ENCODE measurements at places on chromosomes 7 and 10.
A peak's percentile ranks its signal among the peaks of the same experiment; 100 is the strongest.

DNA sequence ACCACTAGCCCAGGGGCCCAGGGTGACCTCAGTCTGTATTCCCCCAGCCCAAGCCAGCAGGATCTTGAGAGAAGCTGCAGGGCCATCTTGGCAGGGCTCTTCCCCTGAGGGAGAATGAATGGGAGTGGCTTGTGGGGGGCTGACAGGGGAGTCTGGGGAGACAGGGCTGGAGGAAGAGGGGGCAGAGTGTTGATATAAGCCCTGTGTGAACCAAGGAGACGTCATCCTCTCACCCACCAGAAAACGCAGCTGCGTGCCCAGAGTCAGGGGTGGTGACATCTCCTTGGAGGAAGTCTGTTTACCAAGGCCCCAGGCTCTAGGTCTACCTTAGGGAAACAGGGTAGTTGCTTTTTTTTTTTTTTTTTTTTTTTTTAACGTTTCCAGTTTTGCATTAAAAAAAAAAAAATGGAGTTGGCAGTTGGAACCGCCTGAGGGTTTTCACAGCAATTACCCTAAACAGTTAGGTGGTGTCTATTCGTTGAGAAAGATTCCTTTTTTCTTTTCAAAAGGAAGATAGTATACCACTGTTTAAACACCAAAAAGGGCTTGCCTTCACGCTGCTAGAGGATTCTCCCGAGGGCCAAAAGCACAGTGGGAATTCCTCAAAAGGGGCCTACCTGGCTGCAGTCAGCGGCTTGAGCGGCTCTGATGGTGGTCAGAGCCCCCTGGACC, 113.8 kb downstream of the PRPF18 start:
- DNase-seq: no peak

- no peak for DNase-seq
These were observed 5.2 kb downstream of the MRPS24 start for GRCh38 chr7:43864126-43864525.

GRCh38 chr7:109256762-109257560, 687.3 kb downstream of the DNAJB9 start:
- DNase-seq: no peak

DNA sequence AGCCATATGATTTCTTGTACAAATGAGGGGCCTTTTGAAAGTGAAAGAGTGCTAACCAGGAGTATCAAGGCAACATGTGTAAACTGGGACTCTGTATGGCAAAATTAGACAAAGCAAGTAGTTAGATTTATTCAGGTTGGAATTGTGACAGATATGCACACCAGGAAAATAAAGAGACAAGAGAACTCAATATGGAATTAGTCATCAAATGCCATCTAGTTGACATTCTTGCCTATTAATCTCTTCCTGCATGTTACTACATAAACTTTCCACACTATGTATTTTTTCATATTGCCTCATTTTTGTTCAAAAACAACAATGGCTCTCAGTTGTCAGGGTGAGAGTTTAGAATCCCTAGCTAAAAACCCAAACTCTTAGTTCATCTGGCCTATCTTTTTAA, 799.0 kb downstream of the NRG3 start:
- DNase-seq: no peak

DNA sequence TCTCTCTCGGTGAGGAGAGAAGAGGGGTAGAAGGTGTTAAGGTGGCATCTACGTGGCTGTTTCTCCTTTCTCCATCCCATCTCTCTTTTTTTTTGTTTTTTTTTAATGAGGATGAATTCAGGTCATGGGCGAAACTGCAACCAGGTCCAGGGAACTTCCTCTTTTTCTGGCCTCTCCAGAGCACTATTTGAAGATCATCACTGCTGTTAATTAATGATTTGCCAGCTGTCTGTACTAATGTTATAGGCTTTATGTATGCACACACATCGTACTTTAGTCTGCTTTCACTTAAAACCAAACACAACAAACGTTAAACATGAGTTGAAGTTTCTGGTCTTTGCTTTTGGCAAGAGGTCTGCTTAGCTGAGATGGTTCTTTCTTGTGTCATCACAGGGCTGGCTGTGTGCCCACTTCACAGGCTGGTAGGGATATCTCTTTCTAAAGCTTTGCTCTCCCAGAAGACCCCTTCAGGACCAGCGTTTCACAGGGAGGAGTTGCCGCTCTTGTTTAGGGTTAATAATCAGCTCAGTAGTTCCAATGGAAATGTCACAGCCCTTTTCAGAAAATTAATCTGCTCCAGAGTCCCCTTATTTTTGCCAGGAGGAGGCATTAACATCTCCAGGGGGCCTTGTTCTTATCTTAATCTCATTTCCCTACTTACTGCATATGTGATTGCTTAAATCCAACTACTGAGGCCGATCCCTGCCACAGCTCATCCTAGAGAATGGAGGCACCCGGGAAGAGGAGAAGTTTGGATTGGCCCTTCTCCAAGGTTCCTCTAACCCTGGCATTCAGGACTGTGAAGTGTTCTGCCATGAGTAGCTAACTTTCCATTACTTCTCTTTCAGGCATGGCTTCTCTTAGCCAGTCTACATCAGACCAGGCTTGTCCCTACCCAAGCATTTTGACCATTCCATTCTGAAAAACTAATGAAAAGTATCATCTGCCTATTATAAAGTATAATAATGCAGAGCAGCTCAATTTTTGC, 273.9 kb upstream of the NFE2L3 start:
- DNase-seq: no peak

- no peak for DNase-seq
These were observed 1196.9 kb downstream of the SORCS3 start for GRCh38 chr10:105837951-105838350.

- DNase-seq: no peak
These were observed 74.4 kb downstream of the SEPTIN7 start for GRCh38 chr7:35875292-35875691.

- no peak for DNase-seq
These were observed 75.2 kb downstream of the WAPL start for GRCh38 chr10:86446440-86446839.

DNA sequence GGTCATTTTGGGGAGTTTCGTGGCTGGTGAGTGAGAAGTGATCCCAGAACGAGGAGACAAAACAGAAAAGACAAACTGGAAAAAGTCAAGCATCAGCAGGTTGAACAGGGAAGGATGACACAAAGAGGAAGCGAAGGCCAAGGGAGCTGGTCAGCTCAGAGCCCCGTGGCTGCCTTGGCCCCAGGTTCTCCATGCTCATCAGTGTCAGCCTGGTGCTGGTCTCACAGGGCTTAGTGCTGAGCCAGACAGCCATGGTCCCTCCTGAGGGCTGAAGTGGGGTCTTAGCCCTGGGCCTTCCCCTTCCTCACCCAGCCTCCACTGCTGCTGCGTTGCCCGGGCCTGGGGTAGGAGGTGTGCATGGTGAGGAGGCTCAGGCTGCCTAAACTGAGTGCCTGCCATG, 183.6 kb downstream of the PFKFB3 start:
- DNase-seq: no peak

DNA sequence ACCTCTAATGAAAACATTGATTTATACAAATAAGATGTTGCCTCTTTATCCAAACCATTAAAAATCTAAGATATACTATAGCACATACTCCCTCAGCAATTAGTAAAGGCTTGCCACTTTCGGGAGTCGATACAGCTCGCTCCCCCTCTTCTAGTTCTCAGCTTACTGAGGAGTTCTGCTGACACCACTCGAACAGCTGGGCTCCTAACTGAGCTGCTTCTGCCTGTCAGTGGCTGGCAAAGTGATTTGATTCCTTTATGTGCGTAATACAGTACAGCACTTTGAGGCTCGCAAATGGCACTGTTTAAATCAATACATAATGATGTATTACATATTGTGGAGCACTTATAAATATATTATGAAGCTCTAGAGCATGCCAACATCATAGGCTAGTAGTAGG, 241.8 kb downstream of the CREB5 start:
- DNase-seq: no peak

GRCh38 chr7:75971961-75972763, 22.2 kb downstream of the TMEM120A start:
- DNase-seq: no peak

DNA sequence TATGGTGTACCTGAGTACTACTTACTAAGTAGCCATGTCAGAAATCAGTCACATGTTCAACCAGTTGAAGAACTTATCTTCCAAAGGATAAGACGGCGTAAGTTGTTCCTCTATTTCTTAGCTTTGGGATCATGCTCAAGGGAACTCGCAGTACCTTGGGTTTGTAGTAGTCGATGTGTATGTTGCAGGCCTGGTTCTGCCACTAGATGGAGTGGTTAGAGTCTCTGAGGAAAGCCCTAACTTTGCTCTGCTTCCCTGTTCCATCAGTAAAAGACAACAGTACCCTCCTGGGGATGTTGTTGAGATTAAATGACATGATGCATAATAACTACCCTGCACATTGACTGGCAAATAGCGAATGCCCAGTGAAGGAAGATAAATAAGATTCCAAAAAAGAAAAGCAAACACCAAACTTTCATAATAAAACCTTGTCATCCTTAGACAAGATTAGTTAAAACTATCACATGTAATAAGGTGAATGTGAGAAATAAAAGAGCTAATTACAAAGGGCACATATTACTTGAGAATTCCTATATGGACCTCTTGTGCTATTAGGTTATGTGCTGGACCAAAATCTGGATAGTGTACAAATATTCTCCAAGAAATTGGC, 165.9 kb downstream of the ABCA13 start:
- no peak for DNase-seq

DNA sequence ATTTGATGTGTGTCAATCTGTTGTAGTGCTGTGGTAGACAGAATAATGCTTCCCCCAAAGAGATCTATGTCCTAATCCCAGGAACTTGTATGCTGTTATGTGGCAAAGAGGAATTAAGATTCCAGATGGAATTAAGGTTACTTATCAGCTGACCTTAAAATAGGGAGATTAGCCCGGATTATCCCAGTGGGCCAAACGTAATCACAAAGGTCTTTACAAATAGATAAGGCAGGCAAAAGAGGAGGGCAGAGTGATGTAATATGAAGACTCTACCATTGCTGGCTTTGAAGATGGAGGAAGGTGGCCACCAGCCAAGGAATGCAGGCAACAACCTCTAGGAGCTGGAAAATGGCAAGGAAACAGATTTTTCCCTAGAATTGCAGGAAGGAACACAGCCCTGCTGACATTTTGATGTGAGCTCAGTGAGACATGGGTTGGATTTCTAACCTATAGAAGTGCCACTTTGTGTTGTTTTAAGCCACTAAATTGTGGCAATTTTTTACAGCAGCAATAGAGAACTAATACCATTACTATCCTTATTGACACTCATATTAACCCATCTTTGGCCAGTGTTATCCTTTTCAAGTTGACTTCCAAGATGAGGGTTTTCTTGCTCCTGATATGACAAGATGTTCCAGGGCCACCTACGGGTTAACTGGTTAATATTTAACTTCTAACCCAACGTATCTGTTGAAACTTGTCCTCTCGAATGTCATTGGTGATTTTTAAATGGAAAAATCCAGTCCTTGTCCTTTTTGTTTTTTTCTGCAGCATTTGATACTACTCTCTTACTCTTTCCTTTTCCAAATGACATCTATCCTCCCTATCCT, 29.3 kb downstream of the CYCS start:
- no peak for DNase-seq

DNA sequence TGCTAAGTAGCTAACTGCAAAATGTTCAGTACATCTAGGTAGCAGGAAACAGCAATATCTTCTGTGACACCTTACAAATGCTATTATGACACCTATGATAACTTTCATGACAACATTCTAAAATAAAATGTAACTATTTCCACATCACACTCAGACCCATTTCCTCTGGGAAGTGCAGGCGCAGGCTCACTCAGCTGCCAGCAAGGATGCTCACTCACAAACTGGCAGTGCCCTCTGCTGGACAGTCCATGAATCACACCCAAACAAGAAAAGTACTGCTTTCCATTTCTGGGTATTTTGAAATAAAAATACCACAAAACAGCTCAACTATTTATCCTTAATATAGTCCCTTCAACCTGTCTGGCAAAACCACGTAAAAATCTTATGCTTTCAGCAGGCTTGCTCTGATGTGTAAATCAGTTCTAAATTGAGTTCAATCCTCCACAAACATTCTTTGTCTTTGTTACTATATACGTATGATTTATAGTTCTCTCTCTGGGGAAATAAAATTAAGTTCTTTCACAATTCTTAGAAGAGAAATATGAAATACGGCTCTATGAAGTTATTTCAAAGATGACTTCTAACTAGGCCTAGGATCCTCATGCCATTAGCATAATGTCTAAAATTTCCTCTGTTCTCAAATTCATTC, 176.6 kb downstream of the PARD3 start:
- peak; percentile 46 for DNase-seq

GRCh38 chr7:138359870-138360559, 100.0 kb upstream of the TRIM24 start:
- DNase-seq: no peak

GRCh38 chr7:115851291-115851690, 179.3 kb downstream of the TFEC start:
- DNase-seq: no peak

DNA sequence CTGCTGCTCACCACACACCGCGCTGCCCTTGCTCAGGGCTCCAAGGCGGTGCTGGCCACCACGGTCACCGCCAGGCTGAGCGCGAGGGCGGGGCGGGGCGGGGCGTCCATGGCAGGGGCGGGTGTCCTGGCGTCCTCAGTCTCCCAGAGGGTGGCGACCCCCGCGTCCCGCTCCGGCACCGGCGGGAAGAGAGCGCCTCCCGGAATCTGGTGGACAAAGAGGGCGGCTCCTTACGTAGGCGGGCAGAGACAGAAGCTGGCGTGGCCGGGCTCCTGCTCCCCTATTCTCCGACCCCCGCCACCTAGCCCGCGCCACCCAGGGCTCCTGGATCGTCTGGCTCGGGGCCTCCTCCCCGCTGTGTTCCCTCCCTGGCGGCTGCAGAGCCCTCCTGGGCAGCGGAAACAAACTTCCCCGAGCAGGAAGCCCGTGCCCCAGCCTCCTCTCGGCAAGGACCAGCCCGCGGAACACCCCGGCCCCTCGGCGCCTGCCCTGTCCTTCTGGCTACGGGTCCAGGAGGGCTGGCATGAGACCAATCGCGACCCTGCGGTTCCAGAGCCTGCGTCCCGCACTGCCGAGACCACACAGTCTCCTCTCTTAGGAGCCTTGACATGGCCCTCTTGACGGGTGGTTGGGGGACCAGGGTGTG, 133.8 kb upstream of the ZNF92 start:
- no peak for DNase-seq

GRCh38 chr7:51324206-51324898, 7.7 kb upstream of the COBL start:
- DNase-seq: no peak

DNA sequence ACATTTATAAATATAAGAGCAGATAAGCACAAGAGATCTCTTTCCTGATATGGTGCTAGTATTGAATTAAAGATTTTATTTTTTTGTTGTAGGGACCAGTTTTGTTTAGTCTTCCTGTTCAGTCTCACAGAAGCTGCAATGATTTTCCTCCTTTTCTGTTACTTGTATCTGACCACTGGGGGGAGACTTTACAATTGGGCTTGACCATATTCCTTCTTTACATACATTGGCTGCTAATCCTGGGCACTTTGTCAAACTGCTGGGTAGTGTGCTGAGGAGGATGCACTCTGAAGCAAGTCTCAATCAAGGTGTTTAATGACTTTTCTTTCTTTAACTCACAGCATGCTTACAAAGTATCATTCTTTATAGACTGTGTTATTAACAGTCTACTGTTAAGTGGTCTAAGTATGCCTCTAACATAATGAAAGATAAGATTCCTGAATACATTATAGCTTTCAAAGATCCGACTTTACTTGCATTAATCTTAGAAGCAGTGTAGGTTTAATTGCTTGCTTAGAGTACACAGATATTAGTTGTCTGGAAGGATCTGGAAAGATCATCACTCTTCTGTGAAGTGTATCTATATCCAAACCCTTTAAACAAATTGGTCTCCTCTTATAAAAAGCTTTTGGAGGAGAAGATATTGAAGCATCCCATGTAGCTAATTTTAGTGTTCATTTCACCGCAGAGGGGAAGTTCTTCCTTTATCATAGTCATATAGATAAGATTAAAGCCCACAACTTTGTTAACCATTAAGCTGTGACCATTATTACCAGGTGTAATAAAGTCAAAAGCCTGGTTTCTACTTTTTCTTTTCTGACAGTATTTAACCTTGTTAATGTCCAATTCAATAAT, 3.1 kb downstream of the PALS2 start:
- DNase-seq: no peak
